ENCODE measurements at places on chromosomes 5 and 9.

DNA sequence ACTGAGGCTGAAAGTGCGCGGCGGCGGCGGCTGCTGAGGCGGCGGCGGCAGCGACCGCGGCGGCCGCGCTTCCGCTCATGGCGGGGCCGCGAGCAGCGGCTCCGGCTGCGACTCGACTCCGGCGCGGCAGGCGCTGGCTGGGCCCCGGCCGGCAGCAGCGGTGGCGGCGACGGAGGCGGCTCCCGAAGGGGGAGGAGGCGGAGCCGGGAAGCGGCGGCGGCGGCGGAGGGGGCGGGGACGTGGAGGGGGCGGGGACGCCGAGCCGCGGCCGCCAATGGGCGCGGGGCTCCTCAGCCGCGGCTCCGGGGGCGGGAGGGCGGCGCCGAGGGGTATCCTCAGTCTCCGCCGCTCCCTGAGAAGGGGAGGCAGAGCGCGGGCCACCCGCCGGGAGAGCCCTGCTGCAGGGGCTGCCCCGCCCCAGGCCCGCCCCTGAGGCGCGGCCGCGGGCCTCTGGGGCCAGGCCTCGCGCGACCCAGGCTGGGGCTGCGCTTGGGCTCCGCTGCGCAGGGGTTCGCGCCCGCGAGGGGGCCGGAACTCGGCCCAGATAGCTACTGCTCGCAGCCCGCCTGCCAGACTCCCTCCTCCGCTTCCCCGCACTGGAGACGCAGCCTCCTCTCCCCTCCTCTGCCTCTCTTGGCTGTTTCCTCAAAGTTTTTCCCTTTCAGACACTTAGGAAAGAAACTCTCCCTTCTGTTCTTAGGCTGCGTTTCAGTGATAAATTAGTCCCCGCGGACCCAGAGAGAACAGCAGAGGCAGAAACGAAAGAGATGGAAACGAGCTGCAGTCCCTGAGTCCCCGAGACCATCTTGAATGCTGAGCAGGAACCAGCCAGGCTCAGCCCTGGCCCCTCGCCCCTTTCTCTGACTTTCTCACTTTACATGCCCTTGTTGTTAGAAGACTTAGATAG is 85.0 kb upstream of the MELK start:
- DNase-seq: peak; percentile 67

DNA sequence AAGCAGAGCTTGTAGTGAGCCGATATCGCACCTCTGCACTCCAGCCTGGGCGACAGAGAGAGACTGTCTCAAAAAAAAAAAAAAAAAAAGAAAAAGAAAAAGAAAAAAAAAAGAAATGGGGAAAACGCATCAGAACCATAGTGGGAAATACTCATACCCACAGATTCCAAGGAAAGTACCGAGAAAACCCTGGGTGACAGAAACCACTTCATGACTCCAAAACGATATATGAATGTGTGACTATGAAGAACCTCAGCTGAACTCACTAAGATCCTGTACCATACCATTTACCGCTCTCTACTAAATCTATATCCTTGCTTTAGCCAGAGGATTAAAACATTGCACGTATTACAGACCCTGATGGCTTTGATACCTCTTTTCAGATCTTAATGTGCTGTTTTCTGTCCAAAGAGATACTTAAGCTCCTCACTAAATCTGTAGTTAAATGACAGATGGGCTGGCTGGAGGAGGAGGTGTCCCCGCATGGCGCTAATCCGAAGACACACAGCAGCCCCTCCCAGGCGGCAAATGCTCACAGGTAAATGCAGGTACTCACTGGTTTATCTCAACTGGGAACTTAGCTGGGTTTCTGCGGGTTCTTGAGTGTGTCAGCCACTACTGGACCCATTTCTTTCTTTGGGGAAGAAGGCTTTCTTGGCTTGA is 2.8 kb downstream of the LPCAT1 start:
- no peak for DNase-seq

- DNase-seq: no peak
These were observed 31.6 kb downstream of the TAF11L14 start for GRCh38 chr5:17665836-17666235.

DNA sequence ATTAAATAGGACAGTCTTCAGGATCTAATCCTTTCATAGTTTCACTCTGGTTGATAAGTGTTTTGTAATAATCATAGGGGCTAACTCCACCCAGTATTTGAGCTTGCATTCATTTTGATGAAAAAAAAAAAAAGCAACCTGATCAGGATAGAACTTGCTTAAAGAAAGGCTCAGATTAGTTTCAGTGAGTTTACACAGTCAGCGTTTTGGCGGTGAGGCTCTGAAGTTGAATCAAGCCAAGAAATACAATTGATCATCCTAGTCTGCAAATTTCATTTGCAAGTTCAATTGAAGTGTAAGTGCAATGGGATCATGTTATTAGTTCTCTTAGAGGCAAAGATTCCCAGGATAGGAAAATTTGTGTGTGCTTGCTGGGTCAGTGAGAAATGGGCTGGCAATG is 159.7 kb upstream of the ELL2 start:
- no peak for DNase-seq

DNA sequence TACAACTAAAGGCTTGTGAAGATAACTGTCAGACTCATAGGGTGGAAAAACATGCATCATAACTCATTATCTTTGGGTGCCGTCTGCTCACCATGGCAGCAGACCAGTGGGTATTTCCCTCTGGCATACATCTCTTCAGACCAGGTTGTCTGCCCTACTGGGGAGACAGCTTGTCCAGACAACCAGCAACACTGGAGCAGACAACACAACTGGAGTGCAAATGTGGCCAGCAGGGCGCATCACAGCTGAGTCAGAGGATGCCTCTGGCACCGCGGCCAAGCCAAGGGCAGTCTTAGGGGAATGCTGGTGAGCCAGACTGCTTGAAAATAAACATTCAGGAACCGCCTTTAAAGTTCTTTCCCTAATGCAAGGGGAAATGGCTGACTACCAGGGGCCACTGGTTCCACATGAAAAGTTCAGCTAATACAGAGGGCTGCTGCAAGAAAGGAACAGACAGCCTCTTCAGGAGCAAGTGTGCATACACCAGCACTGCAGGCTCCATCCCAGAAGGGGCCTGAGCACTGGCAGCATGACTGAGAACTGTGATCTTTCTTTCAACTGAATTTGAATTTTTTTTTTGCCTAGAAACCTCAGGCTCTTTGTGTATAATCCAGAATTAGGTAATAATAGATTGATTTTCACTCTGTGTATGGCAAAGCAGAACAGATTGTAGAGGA is 77.3 kb downstream of the MAMDC2 start:
- no peak for DNase-seq

All from activated CD8-positive, alpha-beta memory T cell treated with anti-CD3 and anti-CD28 coated beads for 48 hours (primary cell).